ENCODE measurements at places on chromosomes 3 and 15. TPM values are rescaled to one million over a fixed set of nuclear protein-coding genes. Genes with fewer than 3 reads are reported as not detected.

DNA sequence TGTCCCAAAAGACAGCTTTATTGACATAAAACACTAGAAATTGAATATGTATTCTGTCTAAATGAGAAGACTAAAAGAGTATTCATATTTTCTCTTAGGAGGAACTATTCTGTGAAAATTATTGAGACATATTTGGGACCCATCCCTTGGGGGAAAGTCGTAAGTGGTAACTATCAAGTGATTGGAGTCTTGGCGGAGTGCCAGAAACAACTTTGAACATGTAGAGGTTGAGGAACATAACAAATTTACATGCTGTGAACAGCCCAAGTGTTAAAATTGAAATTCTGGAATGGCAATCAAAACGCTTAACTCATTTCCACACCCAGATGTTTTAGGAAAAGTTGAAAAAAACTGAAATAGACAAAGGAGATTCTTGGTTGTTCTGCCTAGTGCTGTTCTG lies 1034.6 kb downstream of the NSUN3 start:
- DNase-seq = no peak

KCNAB1 gene
- 11.7 TPM for total RNA-seq

- DNase-seq = peak; percentile 67
These were observed 64.0 kb downstream of the DPH6 start for GRCh38 chr15:35481992-35482391.

GRCh38 chr3:126442094-126442855 lies 33.4 kb downstream of the ZXDC start:
- no peak for DNase-seq

- DNase-seq = no peak
These were observed 241.7 kb downstream of the ATP8B4 start for GRCh38 chr15:49877117-49877872.

NR2E3 gene
- total RNA-seq = 0.25 TPM

DNA sequence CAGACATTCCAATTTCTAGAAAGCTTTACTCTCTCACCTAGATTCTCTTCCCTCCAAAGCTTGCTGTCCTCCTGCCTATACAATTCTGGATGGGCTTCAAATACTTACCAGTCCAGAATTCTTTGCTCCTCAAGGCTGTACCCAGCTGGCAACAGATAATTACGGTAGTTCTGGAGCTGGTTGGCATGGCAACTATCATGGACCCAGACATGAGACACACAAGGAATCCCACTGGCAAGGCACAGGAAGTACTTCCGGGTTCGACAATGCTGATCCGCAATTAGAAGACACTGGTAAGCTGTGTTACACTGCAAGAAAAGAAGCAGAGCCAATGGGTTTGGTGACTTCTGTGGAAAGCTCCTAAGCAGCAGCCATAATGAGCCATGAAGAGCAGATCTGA lies 37.9 kb downstream of the TUBGCP4 start:
- DNase-seq = no peak

- no peak for DNase-seq
These were observed 63.0 kb upstream of the TIMP4 start for GRCh38 chr3:12221663-12222062.

DNA sequence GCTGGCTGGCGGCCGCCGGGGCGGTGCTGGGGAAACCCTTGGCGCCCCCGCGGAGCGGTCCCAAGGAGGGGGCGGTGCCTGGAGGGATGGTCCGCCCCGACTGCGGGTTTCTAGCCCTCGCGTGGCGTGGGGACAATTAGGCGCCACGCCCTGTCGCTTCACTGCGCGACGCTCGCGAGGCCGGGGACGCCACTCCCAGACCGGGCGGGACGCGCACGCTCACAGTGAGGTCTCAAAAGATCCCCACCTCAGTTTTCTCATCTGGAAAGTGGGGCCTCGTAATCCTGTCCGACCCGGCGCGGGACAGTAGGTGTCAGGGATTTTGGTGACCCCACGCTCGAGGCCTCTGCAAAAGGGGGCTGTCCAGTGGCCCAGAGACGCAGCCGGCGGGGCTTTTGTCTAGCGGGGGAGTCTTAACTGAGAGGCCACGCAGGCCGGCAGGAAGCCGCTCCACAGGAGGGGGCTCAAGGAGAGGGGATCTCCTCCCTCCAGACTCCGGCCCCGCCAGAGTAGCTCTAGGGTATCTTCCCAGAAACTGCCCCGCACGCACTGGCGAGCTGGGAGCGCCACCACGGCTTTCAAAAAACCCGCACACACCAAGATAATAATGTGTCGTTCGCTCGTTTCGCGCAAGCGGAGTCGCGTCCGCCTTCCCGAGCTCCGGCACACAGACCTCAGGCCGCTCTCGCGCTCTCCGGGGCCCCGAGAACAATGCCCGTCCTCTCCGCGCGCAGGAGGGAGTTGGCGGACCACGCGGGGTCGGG lies 710 bp upstream of the CLK3 start:
- no peak for DNase-seq

CCR3 gene
- total RNA-seq = not detected

DNA sequence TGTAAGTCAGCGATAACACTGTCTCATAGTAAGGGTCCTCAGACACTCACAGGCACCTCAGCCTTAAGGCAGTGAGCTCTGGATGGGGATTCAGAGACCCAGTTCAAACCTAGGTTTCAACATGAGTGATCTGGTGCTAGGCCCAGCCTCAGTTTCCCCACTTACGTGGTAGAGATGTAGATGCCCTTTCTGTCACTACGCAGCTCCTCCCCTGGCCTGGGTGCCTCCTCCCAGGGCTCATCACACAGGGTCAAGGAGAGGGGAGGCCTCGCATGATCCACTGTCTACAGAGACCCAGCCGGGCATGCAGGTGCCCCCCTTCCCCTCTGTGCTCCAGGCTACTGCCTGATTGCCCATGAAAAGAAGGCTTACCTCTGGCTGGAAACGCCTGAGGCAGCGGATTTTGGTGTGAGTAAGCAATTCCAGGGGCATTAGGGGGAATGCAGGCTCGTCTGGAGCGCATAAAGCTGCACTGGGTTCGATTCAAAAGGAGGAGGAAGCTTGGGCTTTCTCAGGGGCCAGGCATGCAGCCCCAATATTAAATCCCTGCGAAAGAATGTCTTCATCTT lies 69.8 kb upstream of the ANKRD34C start:
- no peak for DNase-seq

DNA sequence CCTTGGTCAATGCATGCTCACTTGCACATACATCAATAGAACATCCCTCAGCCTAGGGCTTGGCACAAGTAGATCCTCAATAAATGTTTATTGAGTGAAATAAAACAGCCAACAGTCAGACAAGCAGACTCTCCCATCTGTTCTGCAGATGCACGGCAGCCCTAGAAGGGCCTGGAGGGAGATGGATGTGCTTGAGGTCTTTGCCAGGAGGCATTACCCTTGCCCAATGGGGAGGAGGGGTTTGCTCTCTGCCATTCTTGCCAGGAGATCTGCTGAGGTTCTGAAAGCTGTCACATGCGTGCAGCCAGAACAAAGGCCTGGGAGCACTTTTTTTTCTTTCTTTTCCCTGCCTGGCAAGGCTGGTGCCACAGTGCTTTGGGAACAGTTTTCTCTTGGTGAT lies 349.3 kb upstream of the THRB start:
- DNase-seq = no peak

DNA sequence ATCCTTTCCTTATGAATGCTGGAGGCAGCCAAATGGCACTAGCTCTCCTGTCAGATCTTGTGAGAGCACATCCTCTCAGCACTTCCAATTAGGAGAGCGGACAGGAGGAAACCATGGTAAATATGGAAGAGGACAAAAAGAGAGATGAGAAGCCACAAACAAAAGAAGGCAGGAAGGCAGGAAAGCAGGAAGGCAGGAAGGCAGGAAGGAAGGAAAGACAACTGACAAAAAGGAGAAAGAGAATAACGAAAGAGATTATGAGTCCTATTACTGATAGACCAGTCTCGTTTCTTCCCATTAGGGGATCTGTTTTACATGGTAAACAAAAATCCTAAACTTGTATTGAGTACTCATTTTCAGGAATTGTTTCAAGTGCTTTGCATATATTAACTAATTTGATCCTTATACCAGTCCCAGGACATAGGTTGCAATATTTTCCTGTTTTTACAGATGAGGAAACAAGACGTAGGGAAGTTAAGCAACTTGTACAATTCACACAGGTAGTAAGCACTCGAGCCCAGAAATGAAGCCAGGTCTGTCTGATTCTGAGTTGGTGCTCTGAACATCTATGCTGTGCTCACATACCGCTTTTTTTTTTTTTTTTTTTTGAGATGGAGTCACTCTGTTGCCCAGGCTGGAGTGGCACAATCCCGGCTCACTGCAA lies 4.2 kb downstream of the BCL2A1 start:
- DNase-seq = no peak

DNA sequence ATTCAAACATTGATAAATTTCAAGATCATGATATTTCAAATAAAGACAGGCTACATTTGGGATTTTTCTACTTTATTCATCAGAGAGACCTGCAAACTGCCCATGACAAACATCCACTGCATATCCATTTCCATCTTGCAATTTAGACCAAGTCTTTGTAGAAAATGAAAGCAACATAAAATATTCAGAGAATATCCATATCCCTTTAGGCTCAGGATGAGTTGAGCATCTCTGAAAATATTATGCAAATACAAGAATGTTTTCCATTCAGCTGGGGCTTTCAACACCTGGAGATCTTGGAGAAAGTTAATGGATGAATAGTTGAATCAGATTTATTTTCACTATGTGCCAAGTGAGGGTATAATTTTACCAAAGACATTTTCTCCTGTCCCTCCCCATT lies 103.4 kb downstream of the TUSC7 start:
- no peak for DNase-seq

DNA sequence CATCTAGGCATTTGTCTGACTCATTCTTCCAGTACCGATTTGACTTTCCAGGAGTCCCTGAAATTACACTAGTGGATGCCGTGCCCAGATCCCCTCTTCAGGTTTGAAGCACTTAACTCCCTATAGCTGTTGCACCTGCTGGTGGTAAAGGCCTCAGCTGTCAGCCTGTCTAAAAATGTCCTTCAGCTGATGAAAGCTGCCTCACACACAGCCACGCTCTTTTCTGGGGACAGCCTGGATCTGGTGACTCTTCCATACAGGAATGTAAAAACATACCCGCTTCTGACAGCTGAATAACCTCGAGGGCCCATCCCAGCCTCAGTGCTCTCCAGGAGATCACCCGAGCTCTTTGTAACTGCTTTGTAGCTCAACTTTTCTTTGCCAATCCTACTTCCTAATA lies 534.1 kb upstream of the GRM7 start:
- DNase-seq = no peak

DNA sequence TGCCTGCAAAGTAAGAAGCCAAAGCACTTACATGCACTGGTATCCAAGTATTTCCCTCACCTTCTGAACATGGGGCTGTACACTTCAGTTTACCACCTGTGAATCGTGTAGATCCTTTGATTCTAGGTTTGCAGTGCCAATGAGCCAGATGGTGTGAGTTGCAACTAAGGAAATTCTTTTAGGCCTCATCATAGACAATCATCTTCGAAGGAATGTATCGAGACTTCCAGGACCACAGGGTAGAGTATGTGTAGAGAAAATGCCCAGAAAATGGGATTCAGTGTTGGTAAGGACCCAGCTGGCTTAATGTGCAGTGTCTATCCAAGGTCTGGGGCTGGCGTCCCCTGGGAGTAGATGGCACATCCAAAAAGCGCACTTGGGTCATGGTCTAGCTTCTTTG lies 323.2 kb upstream of the TPM1 start:
- no peak for DNase-seq

- no peak for DNase-seq
These were observed 64.2 kb downstream of the TBC1D5 start for GRCh38 chr3:17678116-17678741.

ASB14 gene
- not detected for total RNA-seq

- DNase-seq = no peak
These were observed 90.3 kb downstream of the MEX3B start for GRCh38 chr15:81955382-81956062.

DNA sequence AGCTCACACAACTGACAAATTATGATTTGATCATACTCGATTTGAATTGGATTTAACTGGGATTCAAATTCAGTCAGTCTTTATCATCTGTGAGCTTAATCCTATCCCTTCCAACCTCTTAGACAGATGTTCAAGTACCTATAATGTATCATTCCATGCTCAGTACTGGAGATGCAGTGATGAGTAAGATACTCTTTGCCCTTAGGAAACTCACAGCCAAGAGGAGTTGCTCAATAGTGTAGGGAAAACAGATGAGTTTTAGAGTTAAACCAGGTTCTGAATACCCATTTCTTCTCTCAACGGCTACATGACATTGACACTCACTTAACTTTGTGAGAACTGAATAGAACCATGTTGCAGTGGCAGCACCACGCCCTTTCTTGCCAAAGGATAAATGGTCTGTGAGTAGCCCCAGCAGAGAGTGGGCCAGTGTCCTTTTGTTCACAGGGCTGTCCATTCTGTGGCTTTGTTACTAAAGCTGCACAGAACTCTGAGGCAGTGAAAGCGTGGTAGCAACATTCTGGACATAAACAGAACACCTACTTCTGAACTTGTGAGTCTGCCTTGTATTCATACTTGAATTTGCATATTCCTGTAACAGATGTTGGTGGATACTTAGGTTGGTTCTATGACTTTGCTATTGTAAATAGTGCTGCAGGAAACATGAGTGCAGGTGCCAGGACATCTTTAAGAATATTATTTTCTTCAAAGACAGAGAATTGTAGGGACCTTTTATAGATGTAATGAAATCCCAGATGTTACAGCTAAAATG lies 91.6 kb downstream of the RASA2 start:
- DNase-seq = no peak

DNA sequence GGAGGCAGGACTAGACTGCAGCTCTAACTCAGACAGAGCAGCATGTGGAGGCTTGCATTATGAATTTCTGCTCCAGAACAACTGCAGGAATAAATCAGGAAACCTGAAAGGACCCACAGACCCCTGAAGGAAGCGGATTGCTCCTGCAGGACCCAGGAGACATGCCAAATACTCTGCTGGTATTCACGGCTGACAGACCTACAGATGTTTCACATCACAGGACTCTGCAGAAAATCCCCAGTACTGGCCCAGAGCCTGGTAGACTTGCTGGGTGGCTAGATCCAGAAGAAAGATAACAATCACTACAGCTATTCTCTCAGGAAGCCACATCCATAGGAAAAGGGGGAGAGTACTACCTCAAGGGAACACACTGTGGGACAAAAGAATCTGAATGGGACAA lies 942.1 kb downstream of the AGBL1 start:
- no peak for DNase-seq

PAQR9 gene
- not detected for total RNA-seq

DNA sequence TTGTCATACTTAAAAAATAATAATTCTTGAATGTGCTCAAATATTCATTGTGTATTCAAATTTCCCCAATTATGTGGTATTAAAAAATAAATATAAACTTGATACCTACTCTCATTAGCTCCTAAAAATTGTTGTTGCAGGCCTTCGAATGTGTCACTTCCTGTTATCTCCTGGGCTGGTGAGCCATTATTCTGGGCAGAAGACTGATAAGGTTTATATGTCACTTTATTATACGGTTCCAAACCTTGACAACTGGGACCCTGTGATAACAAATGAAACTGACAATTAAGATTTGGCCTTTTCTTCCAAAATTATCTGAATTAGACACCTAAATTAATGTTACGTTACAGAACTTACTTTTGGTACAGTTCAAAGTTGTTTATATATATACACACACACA lies 15.0 kb downstream of the CEP152 start:
- no peak for DNase-seq
